ENCODE measurements at places on chromosomes 2 and 18. TPM values are rescaled to one million over a fixed set of nuclear protein-coding genes. Genes with fewer than 3 reads are reported as not detected.

- H3K36me3 ChIP-seq, result no peaks in the 10 kb centered on the region
- H3K27ac ChIP-seq, result no peak overlapping the region
- H3K4me1 ChIP-seq, result peaks cover 2% of the 10 kb centered on the region
- no peak overlapping the region for H3K4me3 ChIP-seq
- no peaks in the 10 kb centered on the region for H3K27me3 ChIP-seq
Observed at GRCh38 chr2:219403861-219404260, 14.3 kb upstream of the DES start.

DNA sequence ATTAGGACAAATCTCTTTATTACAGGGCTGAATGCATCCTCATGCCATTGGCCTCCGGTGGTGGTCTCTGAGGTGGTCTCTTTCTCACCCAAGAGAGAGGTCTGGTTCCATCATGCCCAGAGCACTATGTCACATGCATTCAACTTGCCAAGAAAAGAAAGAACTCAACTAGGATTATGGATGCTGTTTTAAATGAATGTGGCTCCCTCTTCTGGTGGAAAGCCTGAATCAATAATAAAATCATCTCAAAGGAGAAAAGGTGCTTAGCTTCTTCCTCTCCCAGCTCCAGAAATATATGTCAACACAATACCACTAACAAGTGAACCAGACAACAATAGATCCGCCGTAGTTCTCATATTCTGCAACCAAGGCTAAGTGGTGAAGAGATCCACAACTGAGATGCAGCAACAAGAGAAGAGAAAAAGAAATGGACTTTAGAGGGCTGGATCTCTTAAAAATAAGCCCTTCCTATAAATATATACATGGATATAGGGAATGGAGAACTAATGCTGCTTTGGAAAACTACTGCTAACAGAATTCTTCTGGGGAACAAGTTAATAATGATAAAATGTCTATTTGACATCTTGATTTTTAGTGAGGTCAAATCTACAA is 396.8 kb downstream of the NCKAP5 start:
- no peak overlapping the region for H3K27ac ChIP-seq
- no peak overlapping the region for H3K4me3 ChIP-seq
- no peaks in the 10 kb centered on the region for H3K36me3 ChIP-seq
- no peaks in the 10 kb centered on the region for H3K27me3 ChIP-seq

- H3K27ac ChIP-seq, result no peak overlapping the region
- no peak for DNase-seq
- H3K4me3 ChIP-seq, result no peak overlapping the region
- no peaks in the 10 kb centered on the region for H3K36me3 ChIP-seq
- peaks cover 3% of the 10 kb centered on the region for H3K4me1 ChIP-seq
Observed at GRCh38 chr2:19351899-19352697, 6.3 kb downstream of the OSR1 start.

DNA sequence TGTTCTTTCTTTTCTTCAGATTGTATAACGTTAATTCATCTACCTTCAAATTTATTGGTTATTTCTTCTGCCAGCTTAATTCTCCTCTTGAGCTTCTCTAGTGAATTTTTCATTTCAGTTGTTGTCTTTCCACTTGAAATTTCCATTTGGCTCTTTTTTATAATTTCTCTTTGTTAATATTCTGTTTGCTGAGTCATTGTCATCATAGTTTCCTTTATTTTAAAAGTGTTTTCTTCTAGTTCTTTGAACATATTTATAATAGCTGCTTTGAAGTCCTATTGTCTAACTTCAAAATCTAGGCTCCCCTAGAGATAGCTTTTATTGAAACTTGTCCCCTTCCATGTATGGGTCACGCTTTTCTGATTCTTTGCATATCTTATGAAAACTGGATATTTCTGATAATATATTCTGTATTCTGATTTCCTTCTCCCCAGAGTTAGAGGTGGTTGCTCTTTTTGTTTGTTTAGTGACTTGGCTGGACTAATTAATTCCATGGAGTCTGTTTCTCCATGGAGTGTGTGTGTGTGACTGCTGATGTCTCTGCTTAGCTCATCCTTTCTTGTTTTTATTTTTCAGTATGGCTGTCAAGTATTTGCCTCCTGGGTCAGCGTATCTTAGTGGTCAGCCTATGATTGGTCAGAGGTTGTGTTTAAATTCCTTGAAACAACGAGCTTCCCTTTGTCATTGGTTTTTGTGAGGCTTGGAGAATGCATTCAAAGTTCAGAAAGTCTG is 47.6 kb downstream of the DIS3L2 start:
- H3K27ac ChIP-seq, result no peak overlapping the region
- no peaks in the 10 kb centered on the region for H3K27me3 ChIP-seq
- H3K4me3 ChIP-seq, result no peak overlapping the region

GRCh38 chr2:10001586-10001985 is 41.8 kb upstream of the KLF11 start:
- no peak for DNase-seq
- no peak overlapping the region for H3K27ac ChIP-seq
- no peaks in the 10 kb centered on the region for H3K36me3 ChIP-seq
- H3K4me1 ChIP-seq, result no peaks in the 10 kb centered on the region
- no peaks in the 10 kb centered on the region for H3K27me3 ChIP-seq

DNA sequence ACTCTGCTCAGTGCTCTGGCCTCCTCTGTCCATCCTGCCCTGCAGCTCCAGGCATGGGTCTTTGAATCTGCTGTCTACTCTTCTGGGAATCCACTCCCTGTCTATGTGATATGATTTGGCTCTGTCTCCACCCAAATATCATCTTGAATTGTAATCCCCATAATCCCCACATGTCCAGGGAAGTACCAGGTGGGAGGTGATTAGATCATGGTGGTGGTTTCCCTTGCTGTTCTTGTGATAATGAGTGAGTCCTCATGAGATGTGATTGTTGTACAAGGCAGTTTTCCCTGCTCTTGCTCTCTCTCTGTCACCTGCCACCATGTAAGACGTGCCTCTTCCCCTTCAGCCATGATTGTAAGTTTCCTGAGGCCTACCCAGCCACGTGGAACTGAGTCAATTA is 881.8 kb upstream of the ID2 start:
- no peaks in the 10 kb centered on the region for H3K4me1 ChIP-seq
- H3K27me3 ChIP-seq, result no peaks in the 10 kb centered on the region
- no peak overlapping the region for H3K27ac ChIP-seq
- no peak overlapping the region for H3K4me3 ChIP-seq
- no peaks in the 10 kb centered on the region for H3K36me3 ChIP-seq
- DNase-seq, result no peak

GRCh38 chr2:239468491-239469105 is 67.8 kb upstream of the HDAC4 start:
- no peak overlapping the region for H3K27ac ChIP-seq
- no peaks in the 10 kb centered on the region for H3K27me3 ChIP-seq
- H3K4me1 ChIP-seq, result no peaks in the 10 kb centered on the region
- no peaks in the 10 kb centered on the region for H3K36me3 ChIP-seq
- H3K4me3 ChIP-seq, result no peak overlapping the region
- DNase-seq, result no peak

DNA sequence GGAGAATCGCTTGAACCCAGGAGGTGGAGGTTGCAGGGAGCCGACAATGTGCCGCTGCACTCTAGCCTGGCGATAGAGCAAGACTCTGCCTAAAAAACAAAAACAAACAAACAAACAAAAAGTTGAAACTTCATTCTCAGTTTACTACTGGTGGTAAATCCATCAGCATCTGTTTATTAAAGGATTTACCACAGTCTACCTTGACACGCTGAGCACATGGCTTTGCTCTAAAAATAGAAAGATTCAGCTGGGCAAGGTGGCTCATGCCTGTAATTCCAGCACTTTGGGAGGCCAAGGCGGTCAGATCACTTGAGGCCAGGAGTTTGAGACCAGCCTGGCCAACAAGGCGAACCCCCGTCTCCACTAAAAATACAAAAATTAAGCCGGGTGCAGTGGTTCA is 201.3 kb downstream of the TGIF1 start:
- peaks cover 14% of the 10 kb centered on the region for H3K4me1 ChIP-seq
- no peaks in the 10 kb centered on the region for H3K27me3 ChIP-seq
- no peak overlapping the region for H3K27ac ChIP-seq
- H3K4me3 ChIP-seq, result no peak overlapping the region
- no peaks in the 10 kb centered on the region for H3K36me3 ChIP-seq

- DNase-seq, result no peak
- no peak overlapping the region for H3K27ac ChIP-seq
- H3K36me3 ChIP-seq, result no peaks in the 10 kb centered on the region
- no peak overlapping the region for H3K4me3 ChIP-seq
- H3K4me1 ChIP-seq, result peaks cover 21% of the 10 kb centered on the region
- no peaks in the 10 kb centered on the region for H3K27me3 ChIP-seq
Observed at GRCh38 chr2:46980366-46980765, 64.8 kb upstream of the MCFD2 start.

- no peak for DNase-seq
- no peak overlapping the region for H3K27ac ChIP-seq
- no peaks in the 10 kb centered on the region for H3K36me3 ChIP-seq
Observed at GRCh38 chr2:85288244-85288725, 39.5 kb downstream of the TGOLN2 start.

GRCh38 chr18:23259701-23260681 is 124.7 kb downstream of the CABLES1 start:
- H3K27ac ChIP-seq, result peak overlapping the region; percentile 78
- H3K4me1 ChIP-seq, result peaks cover 12% of the 10 kb centered on the region
- peak; percentile 82 for DNase-seq
- no peaks in the 10 kb centered on the region for H3K27me3 ChIP-seq

DNA sequence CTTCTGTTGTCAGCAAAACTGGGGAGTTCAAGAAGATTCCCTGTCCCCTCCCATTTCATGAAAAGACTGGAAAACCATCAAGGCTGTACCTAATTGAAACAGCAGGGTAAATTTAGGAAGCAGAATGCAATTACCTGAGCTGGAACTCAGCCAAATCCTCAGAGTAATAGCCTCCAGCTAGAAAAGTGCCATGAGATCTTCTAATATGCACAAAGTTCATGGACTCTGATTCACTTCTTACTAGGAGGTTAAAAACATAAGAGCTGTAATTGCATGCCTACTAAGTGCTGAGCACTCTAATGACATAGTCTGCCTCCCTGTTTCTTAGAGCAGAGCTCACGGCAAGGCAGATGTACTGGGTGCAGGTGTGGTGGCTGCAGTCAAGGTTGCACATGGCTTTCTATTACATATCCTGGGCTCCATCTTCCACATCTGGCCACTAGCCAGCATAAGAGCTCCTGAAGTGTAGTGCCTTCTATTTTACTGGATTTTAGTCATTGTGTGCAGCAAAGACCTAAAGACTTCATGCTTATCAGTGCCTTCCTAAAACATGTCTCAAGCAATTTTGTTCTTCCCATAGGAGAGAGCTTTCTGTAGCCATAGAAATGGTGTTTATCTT is 341.7 kb downstream of the PTPRM start:
- DNase-seq, result no peak
- no peaks in the 10 kb centered on the region for H3K36me3 ChIP-seq
- H3K27me3 ChIP-seq, result no peaks in the 10 kb centered on the region
- H3K27ac ChIP-seq, result no peak overlapping the region

GRCh38 chr18:26190506-26190905 is 35.7 kb upstream of the TAF4B start:
- no peaks in the 10 kb centered on the region for H3K27me3 ChIP-seq
- H3K36me3 ChIP-seq, result no peaks in the 10 kb centered on the region
- H3K27ac ChIP-seq, result no peak overlapping the region
- H3K4me3 ChIP-seq, result no peak overlapping the region

GRCh38 chr2:232229911-232230310 is 148.6 kb upstream of the ALPP start:
- H3K27me3 ChIP-seq, result no peaks in the 10 kb centered on the region
- peaks cover 5% of the 10 kb centered on the region for H3K4me1 ChIP-seq
- H3K4me3 ChIP-seq, result no peak overlapping the region
- no peak overlapping the region for H3K27ac ChIP-seq

DNA sequence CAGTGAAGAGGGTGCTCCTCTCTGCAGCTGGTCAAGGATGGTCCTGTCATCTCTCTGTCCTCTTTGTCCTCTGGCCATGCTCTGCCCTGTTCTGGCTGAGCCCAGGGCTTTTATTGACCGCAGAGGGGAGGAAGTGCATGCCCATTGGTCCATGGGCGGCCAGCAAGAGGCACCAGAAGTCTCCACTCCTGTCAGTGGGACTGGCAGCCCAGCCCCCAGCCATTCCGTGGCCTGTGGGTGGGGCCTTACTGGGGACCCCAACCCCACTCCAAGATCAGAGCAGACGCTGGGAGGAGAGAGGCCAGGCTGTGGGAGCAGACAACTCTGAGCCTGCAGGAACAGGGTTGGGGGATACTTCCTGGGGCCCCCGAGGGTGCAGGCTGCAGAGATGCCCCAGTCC is 156.9 kb downstream of the CTNNA2 start:
- H3K36me3 ChIP-seq, result no peaks in the 10 kb centered on the region
- no peaks in the 10 kb centered on the region for H3K4me1 ChIP-seq
- no peaks in the 10 kb centered on the region for H3K27me3 ChIP-seq
- no peak for DNase-seq

DNA sequence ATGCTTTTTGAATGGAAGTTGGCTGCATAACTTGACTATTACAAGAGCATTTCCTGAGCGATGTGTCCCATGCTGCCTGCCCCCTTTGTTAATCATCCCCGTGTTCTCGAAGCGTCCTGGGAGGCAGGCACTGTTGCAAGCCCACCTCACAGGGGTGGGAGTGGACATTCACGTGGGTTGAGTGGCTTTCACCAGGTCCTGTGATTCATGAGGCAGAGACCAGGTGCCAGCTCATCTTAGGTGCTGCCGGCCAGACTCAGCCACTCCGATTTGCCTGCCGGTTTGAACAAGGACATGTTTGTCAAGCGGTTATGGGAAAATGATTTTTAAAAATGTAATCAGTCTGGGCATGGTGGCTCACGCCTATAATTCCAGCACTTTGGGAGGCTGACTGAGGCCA is 112.5 kb downstream of the ZNF532 start:
- no peak overlapping the region for H3K27ac ChIP-seq
- H3K36me3 ChIP-seq, result no peaks in the 10 kb centered on the region
- no peak for DNase-seq

GRCh38 chr2:178796079-178796677 is 11.0 kb downstream of the TTN start:
- H3K36me3 ChIP-seq, result no peaks in the 10 kb centered on the region
- no peak overlapping the region for H3K27ac ChIP-seq
- no peaks in the 10 kb centered on the region for H3K27me3 ChIP-seq
- H3K4me3 ChIP-seq, result no peak overlapping the region
- H3K4me1 ChIP-seq, result no peaks in the 10 kb centered on the region
- DNase-seq, result no peak

Gene UGT1A10
- total RNA-seq, result not detected

Gene KCNIP3
- total RNA-seq, result 22.7 TPM

Gene MALL
- 0.63 TPM for total RNA-seq

Gene ANKRD62
- total RNA-seq, result not detected

Gene HOXD12
- not detected for total RNA-seq

Gene FOXI3
- total RNA-seq, result not detected

Measured in ovary (tissue), 10 donors.